ENCODE measurements at places on chromosomes 7 and 10. TPM values are rescaled to one million over a fixed set of nuclear protein-coding genes. Genes with fewer than 3 reads are reported as not detected.

- DNase-seq, result no peak
Measured at GRCh38 chr7:127809261-127809702, 157.3 kb downstream of the SND1 start.

HOXA1 gene
- total RNA-seq, result 1.0 TPM

DNA sequence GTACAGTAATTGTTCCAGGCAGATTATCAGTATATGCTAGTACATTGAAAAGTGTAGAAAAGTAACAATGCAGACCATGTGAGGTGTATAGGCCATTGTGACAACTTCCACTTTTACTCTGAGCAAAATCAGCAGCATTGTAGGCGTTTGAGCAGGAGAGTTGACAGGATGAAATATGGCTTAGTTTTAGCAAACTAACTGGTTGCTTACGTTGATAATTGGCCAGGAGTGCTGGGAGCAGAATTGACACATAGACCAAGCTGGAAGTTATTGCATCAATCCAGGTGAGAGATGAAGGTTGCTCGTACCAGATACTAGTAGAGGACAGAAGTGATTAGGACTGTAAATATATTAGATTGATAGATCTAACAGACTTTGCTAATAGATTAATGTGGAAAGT lies 46.0 kb downstream of the LCOR start:
- no peak for DNase-seq

- no peak for DNase-seq
Measured at GRCh38 chr10:48957361-48958151, 17.9 kb upstream of the LRRC18 start.

ZNF722 gene
- total RNA-seq, result not detected

DNA sequence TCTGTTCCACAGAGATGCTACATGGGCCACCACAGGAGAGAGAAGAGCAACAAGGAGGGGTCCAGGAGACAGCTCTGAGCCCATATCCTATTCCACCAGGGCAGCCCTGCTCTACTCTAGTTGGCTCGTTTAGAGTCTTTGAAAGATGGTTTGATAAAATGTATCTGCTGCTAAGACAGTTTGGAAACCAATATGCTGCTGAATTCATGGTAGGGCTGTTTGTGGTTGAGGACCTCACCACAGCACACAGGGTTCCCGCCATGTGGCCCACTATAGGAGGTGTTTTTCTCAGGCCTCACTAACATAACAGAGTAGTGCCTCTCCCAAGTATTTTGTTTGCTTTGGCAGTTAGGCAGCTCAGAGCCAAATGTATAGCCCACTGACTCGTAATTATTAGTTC lies 35.8 kb upstream of the ZC3HAV1L start:
- no peak for DNase-seq

DNA sequence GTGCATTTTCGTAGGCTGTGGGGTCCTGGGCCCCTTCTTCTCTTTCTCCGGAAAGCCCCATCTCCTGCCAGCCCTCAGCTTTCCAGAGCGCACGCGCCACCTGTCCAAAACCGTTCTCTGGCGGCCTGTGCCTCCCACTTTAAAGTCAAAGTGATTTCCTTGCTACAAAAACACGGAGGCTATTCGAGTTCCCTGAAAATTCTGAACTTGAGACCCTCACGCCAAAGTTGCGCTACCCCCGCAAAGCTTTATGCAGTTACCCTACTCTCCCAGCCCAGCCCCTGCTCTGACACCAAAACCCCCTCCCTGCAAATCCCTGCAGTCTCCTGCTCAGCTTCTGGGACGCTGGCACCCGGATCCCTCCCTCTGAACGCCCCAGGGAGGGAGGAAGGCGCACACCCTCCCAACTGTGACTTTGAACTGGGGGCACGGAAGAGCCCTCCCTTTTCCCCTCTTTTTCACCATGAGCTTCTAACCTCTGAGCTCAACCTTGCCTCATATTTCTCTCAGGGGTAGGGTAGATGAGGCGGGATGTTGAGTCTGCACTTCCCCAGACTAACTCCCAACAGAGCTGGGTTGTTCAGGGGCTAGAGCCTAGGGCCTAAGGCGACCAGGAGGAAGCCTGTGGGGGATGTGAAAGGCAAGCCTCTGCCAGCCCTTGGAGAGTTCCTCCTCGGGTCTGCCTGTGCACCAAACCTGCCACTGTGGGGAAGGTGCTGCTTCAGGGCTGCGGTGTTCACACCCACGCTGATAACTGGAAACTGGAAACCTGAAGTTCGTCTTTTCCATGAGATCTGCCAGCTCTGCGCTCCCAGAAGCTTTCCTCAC lies 2.7 kb upstream of the PAX4 start:
- no peak for DNase-seq

DNA sequence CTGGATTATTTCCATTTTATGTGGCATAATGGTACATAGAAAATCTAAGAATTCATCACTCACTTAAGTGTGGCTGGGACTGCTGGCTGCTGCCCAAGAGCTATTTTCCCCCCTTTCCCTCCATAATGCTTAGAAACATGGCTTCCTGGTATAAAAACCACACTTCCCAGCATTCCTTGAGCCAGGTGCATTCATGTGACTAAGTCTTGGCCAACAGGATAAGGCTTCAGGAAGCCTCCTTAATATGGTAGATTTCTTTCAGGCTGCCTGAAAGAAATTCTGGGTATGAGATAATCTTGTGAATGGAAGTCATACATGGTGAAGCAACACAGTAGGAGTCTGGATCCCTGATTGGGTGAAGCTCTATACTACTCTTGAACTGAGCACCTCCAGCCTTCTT lies 178.0 kb downstream of the JAZF1 start:
- peak; percentile 17 for DNase-seq

CXCL12 gene
- total RNA-seq, result 0.40 TPM

GRCh38 chr7:151623766-151624165 lies 104.1 kb upstream of the RHEB start:
- peak; percentile 83 for DNase-seq

PSPH gene
- total RNA-seq, result 55.8 TPM

GRCh38 chr10:123348691-123349572 lies 194.7 kb downstream of the BUB3 start:
- no peak for DNase-seq

DNA sequence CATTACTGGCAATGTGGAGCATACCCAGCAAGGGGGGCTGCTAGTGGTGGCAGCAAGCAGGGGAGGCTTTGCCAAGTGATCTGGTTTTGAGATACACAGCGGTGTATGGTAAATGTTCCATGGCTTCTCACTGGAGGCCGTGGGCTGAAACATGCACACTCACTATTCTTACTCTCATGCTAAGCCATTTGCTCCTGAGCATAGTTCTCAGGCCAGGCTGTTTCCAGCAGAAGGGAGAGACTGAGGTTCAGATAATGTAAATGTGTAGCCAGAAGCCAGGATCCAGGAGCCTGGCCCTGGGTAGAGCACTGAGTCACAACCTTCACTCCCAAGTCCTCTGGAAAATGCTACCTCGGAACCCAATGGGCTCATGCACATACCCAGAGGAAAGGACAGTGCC lies 757.9 kb downstream of the GRID1 start:
- no peak for DNase-seq

GRCh38 chr7:22338877-22339276 lies 18.1 kb downstream of the RAPGEF5 start:
- no peak for DNase-seq

NPC1L1 gene
- not detected for total RNA-seq

DNA sequence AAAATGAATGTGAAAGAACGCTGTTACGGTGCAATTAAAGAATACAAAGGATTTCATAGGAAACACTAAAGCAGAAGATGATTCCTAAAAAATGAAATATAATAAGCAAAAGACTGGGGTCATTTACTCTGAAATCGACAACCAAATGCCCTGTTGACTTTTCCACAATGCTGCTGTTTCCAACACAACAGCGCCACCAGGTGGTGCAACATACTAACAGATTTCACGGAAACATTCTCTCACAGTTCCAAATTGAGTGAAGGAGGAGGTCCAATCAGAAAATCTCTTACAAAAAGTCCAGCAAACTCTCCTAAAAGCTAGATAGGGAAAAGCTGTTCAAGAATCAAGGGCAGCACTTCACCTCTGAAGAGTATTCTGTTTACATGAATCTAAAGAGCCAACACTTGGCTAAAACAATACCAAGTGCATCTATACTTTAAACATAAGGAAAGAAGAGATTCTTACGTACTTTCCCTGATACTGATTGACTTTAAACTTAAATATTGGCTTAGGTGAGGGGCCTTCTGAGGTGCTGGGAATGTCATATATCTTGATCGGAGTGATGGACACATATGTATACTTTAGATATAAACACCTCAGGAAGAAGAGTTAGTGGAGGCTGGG lies 55.9 kb downstream of the UPF2 start:
- peak; percentile 36 for DNase-seq

SEC31B gene
- total RNA-seq, result 2.4 TPM

YWHAG gene
- total RNA-seq, result 140 TPM

GIMAP4 gene
- total RNA-seq, result 63.4 TPM

DNA sequence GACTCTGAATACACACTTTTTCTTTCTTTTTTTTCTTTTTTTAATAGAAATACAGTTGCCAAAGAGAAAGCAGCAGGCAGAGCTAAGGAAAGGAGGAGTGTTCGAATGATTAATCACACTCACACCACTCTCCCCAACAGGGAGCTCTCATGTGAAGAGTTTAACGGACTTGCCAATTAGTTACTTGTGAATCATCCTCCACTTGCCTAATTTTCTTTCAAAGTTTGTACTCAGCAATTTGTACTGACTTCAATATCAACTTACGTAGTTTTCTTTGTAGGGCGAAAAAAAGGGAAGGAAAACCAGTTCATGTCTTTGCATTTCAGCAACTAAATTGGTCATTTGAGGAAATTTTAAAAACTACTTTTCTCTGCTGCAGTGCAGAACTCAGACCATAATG lies 109.2 kb downstream of the PIP4K2A start:
- DNase-seq, result no peak

DNA sequence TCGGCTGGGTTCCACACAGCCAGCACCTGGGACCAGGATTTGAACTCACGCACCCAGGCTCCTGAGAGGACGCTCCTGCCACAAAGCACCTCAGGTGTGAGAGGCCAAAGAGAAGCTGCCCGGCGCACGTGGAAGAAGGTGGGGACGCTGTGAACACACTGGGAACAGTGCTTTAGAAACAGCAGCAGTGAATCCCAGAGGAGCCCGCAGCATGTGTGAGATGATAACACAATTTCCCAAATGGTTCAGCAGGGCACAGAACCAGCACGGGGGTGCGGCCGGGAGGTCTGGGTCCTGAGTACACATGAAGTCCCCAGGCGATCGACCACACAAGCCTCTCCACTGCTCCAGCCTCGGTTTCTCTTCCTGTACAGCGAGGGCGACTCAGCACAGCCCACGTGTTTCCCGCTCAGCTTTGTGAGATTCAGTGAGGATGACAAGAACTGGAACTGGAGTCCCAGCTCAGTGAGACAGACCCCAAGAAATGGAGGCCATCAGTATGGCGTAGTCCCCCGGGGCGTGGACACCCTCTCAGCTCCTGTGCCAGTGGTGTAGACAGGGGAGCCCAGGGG lies 188.3 kb downstream of the MAD1L1 start:
- no peak for DNase-seq

DNA sequence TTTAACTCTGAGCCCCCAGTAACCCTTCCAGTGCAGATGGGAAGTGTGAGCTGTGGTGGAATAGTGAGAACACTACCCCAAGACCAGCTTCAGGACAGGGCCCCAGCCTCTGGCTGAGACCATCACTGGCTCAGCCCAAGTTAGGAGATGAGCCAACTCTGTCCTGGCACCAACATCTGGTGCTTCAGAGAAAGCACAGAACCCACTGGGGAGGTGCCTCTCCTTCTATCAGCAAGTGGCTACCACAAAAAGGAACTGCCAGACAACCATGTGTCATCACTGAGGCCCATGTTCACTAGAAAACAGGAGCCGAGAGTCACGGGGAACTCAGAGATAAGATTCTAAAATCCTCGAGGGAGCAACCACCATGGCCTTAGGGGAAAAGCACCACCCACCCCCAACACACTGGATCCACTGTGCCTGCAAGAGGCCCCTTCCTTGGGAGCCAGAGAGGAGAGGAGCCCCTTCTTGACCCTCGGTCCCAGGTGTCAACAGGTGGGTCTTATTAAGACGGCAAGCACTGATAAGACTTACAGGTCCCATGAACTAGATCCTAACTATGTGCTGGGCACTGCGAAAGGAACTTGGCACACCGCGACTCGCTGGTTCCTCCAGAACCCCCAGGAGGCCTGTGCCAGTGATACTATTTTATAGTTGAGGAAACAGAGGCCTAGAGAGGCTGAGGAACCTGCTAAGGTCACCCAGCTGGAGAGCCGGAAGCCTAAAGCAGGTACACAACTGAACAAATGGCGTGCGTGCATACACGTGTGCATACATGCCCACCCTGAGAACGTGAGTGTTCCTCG lies 102.7 kb downstream of the FAM53B start:
- DNase-seq, result no peak

PKD2L1 gene
- not detected for total RNA-seq

GRCh38 chr10:133455196-133455595 lies 1.5 kb downstream of the SCART1 start:
- no peak for DNase-seq

GRCh38 chr7:45131891-45132290 lies 20.4 kb upstream of the TBRG4 start:
- DNase-seq, result no peak

SORCS1 gene
- not detected for total RNA-seq

All from pulmonary artery endothelial cell (primary cell).